ENCODE measurements at places on chromosomes 1 and 21.

DNA sequence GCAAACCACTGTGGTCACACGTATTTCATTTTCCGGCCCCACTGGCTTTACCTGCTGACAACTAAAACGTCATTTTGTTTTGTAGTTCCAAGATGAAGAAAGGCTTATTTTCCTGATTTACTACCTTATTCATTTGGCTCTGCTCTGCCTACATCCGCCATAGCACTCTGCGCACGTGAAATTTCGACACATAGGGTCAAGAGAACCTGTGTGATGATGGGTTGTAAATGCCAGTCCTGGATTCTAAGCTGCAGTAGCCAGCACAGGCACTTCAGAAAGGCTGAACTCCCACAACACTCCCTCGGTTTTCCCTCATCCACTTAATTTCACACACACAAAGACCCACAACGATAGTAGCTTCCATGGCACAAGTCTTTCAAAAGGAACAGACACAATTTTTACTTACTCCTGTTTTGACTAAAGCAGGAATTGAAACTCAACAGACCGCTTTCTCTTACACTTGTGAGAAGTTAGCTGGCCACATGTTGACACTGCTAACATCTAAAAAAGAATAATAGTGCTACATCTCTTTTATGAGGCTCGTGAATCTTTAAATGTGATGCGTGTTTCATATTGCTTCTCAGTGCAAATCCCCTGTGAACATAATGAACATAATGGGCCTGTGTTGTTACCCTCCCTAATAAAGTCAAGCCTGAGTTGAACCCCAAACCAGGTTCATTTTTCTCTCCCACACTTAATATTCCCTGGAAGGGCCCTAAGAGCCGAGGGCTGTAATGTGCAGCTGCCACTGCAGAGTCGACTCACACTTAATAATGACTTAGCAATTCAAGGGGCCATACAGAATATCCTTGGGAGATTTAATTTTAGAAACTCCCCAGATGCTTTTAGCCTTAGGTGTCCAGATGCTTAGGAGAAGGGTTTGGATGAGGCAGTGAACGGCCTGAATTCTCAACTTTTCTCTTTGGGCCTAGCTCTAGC is 1.5 kb upstream of the RUNX1 start:
- peak; percentile 67 for DNase-seq

DNA sequence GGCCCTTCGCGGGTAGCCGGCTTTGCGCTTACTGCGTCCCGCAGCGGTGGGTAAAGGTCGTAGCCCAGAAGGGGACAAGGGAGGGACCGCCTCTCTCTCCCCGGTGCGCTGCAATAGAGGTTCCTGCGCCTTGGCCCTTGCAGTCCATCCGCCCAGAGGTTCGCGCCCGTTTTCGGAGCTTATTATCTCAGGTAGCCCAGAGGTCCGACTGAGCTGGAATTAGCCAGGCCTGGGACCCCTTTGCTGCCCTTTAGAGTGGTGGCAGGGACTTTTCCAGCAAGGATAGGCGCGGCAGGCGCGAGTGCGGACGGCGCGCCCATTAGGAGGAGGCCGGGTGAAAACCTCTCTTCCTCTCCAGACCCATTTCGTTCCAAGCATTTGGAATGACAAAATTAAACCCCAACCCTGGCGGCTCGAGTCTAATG is 5.0 kb downstream of the LHX4 start:
- DNase-seq, result no peak

DNA sequence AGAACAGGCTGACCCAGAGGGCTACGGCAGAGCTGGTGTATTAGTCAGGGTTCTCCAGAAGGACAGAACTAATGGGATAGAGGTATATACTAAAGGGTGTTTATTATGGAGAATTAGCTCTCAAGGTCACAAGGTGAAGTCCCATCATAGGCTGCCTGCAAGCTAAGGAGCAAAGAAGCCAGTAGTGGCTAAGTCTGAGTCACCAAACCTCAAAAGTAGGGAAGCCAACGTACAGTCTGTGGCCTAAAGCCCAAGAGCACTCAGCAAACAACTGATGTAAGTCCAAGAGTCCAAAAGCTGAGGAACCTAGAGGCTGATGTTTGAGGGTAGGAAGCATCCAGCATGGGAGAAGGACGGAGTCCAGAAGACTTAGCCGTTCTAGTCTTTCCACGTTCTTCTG is 179.2 kb downstream of the BACH1 start:
- no peak for DNase-seq

GRCh38 chr1:16986560-16986959 is 6.1 kb upstream of the MFAP2 start:
- DNase-seq, result no peak

GRCh38 chr1:227335242-227336020 is 17.1 kb upstream of the CDC42BPA start:
- no peak for DNase-seq

DNA sequence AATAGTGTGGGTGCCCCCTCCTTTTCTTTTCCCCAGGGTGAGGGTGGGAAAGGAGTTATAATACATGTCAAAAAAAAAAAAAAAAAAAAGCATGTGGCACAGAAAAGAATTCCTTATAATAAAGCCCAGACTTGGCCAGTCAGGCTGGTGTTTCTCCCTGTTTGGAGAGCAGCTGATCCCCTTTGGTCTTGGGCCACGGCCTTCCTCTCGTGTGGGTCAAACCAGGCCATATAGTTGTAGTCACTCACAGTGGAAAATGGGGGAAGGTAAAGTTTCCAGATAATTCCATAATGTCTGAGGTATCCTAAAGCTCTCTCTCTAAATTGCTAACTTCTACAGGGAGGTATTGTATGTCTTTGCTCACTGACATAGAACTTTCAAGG is 22.0 kb downstream of the CLIC6 start:
- DNase-seq, result no peak

DNA sequence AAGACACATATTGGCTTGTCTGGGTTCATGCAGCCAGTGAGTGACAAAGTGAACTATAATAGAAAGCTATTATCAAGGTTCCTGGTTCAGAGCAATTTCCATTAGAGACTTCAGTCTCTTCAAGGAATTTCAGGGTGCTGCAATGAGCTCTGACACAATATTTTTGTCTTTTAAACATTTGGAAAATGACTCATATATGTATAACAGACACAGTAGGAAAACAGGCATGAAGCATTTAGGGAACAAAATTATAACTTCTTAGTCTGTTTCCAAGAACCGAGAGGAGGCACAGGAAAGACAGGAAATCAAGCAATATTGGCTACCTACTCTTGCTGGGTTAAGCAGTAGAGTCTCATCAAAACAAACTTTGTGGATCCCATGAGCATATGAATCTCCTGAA is 170.4 kb downstream of the PTPRC start:
- no peak for DNase-seq

GRCh38 chr1:153568367-153569099 is 2.9 kb upstream of the S100A2 start:
- peak; percentile 74 for DNase-seq

DNA sequence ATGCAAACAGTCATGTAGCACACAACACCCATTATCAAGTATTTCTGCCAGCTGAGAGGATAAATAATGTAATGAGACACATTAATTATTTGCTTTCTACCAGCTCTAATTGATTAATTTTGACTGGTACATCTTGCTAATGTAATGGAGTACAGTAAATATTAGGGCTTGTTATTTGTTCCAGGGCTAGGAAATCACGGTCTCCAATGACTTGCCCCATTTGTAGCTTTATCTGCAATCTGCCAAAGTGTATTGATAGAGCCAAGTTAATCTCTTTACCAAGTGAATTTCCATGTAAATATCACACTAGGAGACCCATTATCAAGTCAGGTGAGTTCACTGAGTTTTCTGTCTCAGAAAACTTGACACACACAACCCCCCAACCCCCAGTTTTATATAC is 55.1 kb downstream of the RGS13 start:
- no peak for DNase-seq

- DNase-seq, result no peak
These were observed 68.1 kb upstream of the SLC45A1 start for GRCh38 chr1:8249838-8250237.

- DNase-seq, result no peak
These were observed 21.0 kb downstream of the B3GALT5 start for GRCh38 chr21:39633770-39634181.

DNA sequence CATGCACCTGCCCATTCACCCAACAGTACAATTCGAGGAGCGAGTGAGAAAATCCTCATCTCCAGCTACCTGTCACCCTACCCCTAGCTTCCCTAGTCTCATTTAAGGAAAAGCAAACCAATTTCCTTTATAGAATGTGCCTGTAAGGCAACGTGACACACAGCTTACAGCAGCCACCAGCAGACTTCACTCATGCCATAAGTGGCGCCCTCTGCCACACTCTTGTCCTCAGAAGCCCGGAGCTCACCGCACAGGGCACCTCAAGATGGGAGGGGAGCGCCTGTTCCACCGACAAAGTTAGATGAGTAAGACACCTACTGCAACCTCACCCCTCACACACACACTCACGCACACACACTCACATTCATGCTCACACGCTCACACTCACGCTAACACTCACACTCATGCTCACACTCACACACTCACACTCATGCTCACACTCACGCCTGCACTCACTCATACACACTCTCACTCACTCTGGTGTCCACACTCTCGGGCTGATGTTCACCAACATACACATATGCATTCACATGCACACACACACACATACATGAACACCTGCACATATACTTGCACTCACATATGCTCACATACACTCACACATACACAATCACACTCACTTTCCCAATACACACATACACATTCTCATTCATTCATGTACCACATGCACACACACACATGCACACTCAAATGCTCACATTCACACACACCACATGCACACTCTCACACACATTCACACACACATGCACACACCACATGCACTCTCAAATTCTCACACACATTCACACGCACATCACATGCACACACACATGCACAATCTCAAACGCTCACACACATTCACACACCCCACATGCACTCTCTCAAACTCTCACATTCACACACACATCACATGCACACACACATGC is 170.7 kb downstream of the PSMG1 start:
- DNase-seq, result no peak

DNA sequence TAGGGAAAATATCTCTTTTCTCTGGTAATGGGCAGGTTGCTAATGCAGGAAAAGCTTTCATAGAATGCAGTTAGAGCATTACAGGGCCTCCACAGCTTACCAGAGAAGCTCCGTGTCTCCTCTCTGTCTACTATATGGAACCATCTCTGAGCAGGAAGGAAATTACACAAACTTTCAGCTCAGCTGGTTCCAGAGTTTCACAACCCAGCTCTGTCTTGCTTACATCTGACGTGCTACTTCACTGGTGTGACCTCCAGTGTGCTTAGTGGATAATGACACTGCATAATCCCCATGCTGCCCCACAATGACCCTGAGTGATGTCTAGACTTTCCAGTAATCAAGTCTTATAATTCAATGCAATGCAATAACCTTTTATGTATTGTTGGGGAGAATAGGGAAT is 4.3 kb upstream of the FGGY start:
- DNase-seq, result no peak

- no peak for DNase-seq
These were observed 14.7 kb upstream of the MYOM3 start for GRCh38 chr1:24126672-24127023.

DNA sequence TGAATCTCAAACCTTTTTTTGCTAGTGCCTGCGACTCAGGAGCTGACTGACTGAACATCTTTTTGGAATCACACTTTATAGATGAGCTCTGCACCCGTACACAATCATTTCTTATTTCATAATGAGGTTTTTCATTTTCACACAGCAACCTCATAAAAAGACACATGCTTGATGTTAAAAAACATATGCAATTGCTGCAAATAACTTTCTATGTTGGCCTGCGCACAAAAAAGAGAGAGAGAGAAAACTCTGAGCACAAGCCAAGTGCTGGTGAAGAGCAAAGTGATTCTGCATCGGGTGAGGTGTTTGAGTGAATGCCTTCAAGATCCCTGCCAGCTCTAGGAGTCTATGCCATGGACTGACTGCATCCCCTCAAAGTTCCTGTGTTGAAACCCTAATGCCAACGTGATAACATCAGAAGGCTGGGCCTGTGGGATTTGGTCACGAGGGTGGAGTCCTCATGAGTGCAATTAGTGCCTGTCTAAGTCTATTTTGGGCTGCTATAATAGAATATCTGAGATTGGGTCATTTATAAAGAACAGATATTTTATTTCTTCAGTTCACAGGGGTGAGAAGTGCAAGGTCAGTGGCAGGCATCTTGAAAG is 36.6 kb downstream of the C1orf87 start:
- DNase-seq, result no peak

GRCh38 chr1:169392406-169392805 is 24.4 kb downstream of the BLZF1 start:
- DNase-seq, result no peak

GRCh38 chr1:91884459-91885212 is 1.3 kb downstream of the TGFBR3 start:
- DNase-seq, result no peak

GRCh38 chr1:241999026-241999425 is at the start of gene MAP1LC3C:
MAP1LC3C (minus strand) TSS chr1:241999098; CDS start chr1:241999008, 90 bp downstream.
- no peak for DNase-seq

- DNase-seq, result no peak
These were observed 43.3 kb upstream of the HP1BP3 start for GRCh38 chr1:20830378-20830777.

GRCh38 chr1:86502721-86503405 is 34.1 kb downstream of the CLCA1 start:
- DNase-seq, result no peak

GRCh38 chr1:196690582-196690981 is 38.7 kb downstream of the CFH start:
- DNase-seq, result no peak

DNA sequence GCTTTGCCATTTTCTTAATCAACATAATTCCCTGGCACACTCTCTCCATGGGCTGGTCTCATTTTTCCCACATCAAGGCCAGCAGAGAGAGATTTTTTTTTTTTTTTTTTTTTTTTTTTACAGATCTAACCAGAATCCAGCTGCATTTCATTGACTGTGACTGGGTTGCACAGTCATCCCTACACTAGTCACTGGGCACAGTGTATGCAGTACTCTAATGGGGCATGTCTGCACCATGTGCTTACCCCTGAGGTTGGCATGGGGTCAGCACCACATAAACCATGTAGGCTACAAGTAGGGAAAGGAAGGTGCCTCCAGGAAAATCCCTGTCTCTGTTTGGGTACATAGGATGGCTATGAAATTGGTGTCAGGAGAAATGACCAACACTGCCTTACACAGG is 64.1 kb upstream of the LRP8 start:
- no peak for DNase-seq

- DNase-seq, result no peak
These were observed 19.8 kb upstream of the C1orf21 start for GRCh38 chr1:184366997-184367396.

GRCh38 chr1:174800876-174801275 is 198.9 kb upstream of the CACYBP start:
- peak; percentile 24 for DNase-seq
